LNCaP clone FGC (cell line): ENCODE measurements at places on chromosomes 4 and X.

DNA sequence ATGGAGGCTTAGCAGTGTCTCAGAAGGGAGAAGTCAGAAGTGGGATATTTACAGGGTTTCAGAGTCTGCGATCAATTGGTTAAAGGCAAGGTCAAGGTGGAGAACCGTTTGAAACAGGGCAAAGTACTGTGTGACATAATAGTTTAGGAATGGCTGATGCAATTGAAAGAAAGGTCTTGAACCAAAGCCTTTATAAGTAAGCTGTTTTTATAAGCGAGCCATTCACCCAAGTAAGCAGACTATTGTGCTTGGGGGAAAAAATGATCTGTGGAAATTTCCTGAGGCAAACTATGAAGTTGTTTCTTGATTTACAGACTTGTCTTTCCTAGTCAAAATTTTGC lies 327.3 kb downstream of the CAMK2D start:
- no peak for DNase-seq

DNA sequence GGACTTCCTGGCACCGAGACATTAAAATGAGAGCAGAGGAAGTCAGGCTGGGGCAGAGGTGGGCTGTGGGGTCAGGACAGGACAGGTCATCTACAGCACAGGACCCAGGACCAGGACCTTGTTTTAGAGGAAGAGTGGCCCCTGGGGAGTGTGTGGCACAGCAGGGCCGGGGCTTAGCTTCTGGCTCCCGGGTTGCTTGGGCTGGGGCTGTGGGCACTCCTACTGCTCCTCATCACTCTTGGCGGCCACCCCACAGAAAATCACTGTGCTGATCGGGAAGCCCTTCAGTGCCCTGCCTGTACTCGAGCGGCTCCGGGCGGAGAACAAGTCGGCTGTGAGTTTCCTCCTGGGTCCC lies 8.1 kb upstream of the ATP6AP1 start:
- DNase-seq, result no peak

- no peak for DNase-seq
Observed at GRCh38 chrX:151359341-151359740, 37.7 kb upstream of the VMA21 start.

- peak; percentile 77 for DNase-seq
Observed at GRCh38 chr4:45741897-45742296, 382.0 kb downstream of the GABRG1 start.

- no peak for DNase-seq
Observed at GRCh38 chr4:6986072-6986780, 56.9 kb upstream of the TADA2B start.

DNA sequence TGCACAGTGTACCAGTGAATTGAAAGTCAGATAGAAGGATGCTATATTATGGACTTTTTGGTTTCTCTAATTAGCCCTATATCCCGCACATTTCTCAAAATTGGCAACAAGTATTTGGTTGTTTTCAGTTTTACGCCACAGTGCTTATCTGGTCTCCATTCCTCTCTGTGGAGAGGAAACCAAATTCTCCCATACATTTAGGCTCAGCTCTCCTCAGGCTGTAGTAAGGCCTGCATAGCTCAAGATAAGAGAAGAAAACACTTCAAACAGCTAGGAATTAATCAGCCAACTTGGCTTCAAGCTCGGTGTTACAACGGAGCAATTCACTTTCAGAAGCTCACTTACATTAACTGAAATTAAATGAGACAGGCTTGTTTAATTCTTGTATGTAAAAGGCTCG lies 263.2 kb downstream of the PDHA2 start:
- DNase-seq, result no peak

DNA sequence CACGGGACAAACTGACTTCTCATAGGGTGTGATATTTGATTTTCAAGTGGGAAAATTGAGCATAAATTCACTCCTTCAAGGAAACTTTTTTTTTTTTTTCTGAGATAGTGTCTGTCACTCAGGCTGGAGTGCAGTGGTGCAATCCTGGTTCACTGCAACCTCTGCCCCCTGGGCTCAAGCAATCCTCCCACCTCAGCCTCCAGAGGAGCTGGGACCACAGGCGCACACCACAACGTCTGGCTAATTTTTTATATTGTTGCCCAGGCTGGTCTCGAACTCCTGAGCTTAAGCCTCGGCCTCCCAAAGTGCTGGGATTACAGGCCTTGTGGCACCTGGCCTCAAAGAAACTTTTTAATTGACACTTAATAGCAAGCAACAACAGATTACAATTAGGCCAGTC lies 13.8 kb downstream of the CLDN34 start:
- DNase-seq, result no peak

- no peak for DNase-seq
Observed at GRCh38 chr4:153790962-153791551, 2.2 kb upstream of the SFRP2 start.

- no peak for DNase-seq
Observed at GRCh38 chr4:55386073-55386472, 9.7 kb upstream of the TMEM165 start.

- DNase-seq, result no peak
Observed at GRCh38 chr4:173146456-173146855, 22.2 kb upstream of the GALNT7 start.
